CD4-positive, alpha-beta T cell treated with Interleukin-15 for 4 hours (primary cell): ENCODE measurements at places on chromosomes 16 and 17.
A peak's percentile ranks its signal among the peaks of the same experiment; 100 is the strongest.

DNA sequence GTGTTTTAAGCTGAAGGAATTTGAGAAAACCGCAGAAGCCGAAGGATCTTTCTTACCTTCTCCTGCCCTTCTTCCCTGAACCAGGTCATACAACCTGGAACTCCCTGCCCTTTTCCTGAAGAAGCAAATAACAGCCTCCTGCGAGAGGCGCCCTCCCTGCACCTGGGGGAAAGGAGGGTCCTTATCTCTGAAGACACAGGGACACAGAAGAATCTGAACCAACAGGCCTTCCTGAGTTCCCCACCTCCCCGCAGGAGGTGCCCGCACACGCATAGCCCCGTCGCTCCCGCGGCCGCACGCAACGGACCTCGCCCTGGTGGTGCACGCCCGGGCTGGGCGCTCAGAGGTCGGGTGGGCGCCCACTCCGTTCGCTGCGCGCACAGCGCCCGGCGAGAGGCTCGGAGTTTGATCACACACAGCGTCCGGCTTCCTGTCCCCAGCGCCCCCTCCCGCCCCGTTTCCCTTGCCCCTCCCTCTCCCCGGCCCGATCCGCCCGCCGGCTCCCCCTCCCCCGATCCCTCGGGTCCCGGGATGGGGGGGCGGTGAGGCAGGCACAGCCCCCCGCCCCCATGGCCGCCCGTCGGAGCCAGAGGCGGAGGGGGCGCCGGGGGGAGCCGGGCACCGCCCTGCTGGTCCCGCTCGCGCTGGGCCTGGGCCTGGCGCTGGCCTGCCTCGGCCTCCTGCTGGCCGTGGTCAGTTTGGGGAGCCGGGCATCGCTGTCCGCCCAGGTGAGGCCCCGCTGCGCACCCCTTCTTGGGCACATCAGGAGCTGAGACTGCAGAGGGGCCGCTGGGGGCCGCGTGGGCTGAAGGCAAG lies at the start of gene TNFSF12:
Gene TNFSF12 (plus strand): TSS at position 474 of the 816 bp plus-strand sequence. CDS start 96 bp downstream, at position 570.
- peak; percentile 53 for DNase-seq

- DNase-seq: no peak
Measured at GRCh38 chr17:36495076-36495578, 8.6 kb downstream of the ZNHIT3 start.

DNA sequence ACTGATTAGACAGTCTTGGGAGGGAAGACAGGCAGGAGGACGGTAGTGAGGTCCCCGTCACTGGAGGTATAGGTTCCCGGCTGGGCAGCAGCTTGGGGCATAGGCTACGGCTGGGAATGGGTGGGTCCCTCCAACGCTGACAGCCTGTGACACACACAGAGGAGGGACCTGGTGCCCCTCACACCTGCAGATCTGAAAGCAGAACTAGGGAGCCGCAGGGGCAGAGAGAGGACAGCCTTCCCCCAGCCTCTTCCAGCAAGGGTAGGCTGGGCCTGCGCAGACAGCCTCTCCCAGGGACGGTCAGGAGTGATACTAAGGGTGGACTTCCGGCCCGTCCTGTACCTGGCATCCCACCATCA lies 2.0 kb downstream of the P2RX1 start:
- DNase-seq: no peak

GRCh38 chr16:86018941-86019340 lies 120.0 kb downstream of the IRF8 start:
- DNase-seq: no peak

DNA sequence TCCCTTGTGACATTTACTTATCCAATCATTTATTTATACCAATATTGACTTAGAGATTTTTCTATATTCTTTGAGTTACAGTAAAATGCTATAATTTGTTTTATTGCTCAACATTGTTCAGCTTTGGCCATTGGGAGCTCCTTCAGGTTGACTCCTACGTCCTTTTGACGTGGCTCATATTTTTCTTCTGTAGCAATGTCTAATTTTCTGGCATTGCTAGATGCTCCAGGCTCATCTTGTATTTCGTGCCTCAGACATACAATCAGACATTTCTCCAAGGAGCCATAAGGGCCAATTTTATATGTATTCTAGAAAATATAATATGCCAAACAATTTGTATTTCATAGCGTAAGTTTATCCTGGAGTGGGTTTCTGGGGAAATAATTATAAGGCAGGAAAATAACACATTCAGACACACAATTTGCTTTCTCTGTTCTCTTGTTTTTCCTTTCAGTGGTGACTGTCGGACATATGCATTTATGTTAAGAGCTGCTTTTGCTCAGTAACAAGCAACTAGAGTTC lies 355.1 kb upstream of the MON1B start:
- no peak for DNase-seq

DNA sequence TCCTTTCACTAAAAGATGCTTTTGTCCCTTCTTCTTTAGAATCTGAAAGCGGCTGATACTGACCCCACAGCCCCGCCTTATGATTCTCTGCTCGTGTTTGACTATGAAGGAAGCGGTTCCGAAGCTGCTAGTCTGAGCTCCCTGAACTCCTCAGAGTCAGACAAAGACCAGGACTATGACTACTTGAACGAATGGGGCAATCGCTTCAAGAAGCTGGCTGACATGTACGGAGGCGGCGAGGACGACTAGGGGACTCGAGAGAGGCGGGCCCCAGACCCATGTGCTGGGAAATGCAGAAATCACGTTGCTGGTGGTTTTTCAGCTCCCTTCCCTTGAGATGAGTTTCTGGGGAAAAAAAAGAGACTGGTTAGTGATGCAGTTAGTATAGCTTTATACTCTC lies 10.1 kb upstream of the TANGO6 start:
- DNase-seq: no peak

- no peak for DNase-seq
Measured at GRCh38 chr16:85094812-85095211, 17.5 kb downstream of the CIBAR2 start.

DNA sequence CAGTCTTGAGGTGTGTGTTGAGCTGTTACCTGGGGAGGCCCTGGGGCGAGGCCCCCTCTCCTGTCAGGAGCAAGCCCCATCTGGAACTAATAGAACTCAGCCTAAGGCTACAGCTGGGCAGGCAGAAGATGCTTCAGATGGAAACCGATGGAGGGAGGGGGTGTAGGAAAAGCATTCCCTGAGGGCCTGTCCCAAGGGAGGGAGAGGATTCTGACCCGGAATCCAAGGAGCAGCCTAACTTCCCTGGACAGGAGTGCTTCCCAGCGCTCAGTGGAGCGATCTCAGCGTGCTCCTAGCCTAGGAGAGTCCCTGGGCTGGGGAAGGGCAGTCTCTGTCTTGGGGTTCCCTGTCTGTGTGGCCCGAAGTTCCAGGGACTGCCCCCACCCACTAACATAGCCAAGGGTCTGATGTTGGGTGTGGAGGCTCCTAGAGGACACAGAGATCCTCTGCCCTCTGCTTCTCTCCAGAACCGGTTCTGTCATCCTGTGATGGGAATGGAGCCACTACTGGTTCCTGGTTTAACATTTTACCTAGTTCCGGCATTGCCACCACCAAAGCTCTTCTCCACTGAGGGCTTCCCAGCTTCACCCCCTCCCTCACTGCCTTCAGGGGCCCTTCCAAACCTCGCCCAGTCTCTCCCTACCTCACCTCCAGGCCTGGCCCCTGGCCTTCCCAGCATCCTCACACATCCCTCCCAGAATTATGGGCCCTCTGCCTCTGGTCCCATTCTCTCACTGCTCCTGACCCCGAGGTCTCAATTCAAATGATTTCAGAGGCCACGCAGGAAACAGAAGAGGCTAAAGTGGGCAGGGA lies 58.7 kb downstream of the RTN4RL1 start:
- DNase-seq: no peak

- DNase-seq: no peak
Measured at GRCh38 chr16:27398894-27399853, 2.8 kb upstream of the IL21R start.

DNA sequence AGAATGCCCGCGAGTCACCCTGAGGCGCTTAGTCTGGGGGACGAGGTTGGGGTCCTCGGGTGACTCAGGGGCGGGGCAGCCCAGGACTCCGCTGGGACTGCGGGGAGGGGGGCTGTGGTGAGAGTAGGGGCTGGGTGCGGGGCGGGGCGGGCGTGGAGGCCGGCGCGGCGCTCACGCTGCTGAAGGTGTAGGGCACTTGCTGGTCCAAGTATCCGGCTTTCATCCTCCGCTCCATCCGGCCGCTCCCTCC lies 832 bp downstream of the ETV4 start:
- peak; percentile 8 for DNase-seq

DNA sequence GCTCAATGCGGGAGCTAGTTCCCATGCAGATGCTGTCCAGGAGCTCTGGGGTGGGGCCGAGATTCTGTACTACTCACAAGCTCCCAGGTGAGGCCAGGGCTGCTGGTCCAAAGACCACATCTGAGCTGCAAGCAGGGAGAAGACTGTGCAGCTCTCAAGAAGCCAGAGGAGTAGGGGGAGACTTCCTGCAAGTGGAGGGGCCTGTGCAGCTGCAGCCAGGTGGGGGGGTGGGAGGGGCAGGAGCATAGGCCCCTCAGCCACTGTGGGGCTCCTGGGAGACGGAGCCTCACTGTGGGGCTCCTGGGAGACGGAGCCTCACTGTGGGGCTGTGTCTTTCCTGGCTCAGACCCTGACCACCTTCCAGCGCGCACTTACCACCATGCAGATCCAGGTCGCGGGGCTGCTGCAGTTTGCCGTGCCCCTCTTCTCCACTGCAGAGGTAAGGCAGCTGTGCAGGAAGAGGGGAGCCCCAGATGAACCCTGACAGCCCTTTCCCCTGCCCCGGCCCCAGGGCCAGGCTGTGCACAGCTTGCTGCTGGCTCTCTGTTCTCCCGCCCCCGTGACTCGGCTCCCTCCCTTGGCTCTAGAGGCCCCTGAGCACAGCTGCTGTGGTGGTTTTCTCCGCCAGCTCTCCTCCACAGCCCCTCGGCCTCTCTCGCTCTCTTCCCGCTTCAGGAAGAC lies 24.3 kb upstream of the DNAI2 start:
- DNase-seq: no peak

DNA sequence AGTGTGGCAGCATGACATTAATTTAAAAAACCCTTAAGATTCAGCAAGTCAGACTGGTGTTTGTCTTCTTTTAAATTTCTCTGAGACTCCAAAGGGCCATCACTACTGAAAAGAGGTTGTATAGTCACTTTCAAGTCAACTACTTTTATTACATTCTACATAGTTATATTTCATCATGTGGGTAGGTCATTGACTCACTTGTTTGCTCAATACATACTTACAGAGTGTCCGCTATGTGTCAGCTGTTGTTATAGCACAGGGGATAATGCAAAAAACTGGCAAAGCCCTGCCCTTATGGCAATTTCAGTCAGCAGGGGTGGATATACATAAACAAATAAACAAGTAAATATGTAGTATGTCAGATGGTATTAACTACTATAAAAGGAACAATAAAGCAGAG lies 2.5 kb upstream of the MYH4 start:
- no peak for DNase-seq

- DNase-seq: no peak
Measured at GRCh38 chr16:72938795-72939164, 109.1 kb downstream of the ZFHX3 start.

DNA sequence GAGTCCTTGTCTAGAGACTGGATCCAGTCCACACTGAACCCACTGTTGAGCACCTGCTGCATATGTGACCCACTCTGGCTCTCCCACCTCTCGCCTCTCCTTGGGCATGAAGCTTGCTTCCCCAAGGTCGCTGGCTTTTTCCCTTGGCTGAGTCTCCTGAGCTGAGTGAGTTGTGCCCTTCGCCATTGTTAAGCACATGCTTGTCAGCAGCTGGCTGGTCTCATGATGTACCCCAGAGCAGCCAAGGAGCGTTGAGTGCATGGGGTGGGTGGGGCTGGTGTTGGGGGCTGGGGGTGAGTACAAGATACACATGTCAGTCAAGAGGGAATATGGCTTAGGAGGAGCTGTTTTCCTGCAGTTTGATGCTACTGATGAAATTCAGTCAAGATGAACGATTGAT lies 165.6 kb downstream of the SNX29 start:
- no peak for DNase-seq

GRCh38 chr17:72510351-72511016 lies 389.7 kb downstream of the SOX9 start:
- no peak for DNase-seq

DNA sequence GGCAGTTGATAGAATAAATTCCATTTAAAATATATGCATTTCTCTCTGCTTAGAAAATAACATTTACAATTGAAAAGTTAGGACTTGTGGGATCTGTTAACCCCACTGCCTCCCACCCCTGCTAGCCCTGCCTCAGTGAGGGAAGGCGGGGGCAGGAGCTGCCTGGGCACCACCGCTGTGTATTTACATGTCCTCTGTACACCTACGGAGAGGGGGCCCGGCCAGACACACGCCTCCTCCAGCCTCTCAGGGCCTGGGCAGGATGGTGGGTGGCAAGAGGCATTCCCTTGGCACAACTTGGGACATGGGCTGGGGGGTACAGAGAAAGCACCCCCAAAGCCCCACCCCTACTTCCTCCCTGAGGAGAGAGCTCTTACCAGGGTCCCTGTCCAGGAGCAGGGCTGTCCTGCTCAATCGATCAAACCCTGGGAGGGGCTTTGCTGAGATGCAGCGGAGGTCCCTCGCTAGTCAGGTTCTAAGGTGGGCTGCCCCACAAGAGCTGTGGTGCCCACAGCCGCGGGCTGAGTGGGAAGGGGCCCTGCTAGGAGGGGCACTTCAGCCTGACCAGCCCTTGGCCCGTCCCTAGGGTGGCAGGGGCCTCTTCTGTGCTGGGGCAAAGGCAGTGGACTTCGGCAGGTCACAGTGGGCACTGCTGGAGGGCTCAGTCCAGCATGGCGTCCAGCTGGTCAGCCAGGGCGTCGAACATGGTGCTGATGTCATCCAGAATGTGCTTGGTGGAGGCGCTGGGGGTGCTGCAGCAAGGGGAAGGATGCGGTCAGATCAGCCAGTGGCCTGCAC lies 14.7 kb downstream of the CASKIN2 start:
- no peak for DNase-seq

- peak; percentile 40 for DNase-seq
Measured at GRCh38 chr17:72539981-72540897, 419.4 kb downstream of the SOX9 start.

DNA sequence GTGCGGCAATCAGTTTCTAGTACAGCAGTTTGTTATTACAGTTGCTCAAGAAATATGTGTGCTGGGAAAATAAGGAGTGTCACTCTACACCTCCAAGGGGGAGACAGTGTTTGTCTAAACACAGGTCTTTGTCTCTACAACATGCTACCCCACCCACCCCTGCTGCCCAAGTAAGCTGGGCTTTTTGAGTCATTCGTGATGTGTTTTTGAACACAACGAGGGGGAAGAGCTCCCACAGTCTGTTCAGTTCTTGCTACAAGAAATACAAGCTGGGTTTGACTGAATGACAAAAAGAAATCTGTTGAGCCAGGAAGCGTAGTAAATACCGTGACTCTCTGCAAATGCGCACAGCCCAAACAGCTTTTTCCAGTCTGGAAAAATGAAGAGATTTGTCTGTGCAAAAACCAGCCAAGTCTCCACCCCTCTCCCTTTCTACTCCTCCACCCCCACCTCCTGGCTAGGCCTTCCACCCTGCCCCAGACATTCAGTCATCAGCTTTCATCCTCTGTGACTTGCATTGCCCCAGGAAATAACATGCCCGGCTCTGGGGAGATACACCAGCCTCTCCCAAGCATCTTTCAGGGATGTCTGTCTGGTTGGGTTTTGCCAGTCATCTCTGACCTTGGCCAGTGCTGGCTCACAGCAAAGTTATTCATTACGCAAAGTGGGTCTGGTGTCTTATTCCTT lies 25.7 kb downstream of the CHD9 start:
- no peak for DNase-seq
